Stimulated activated CD8-positive, alpha-beta memory T cell treated with anti-CD3 and anti-CD28 coated beads, Interleukin-4, amount 100 ng/mL, for 4 hours (primary cell): ENCODE measurements at places on chromosomes 2 and 18.

- no peak for DNase-seq
These were observed 34.8 kb upstream of the KCNF1 start for GRCh38 chr2:10876963-10877362.

DNA sequence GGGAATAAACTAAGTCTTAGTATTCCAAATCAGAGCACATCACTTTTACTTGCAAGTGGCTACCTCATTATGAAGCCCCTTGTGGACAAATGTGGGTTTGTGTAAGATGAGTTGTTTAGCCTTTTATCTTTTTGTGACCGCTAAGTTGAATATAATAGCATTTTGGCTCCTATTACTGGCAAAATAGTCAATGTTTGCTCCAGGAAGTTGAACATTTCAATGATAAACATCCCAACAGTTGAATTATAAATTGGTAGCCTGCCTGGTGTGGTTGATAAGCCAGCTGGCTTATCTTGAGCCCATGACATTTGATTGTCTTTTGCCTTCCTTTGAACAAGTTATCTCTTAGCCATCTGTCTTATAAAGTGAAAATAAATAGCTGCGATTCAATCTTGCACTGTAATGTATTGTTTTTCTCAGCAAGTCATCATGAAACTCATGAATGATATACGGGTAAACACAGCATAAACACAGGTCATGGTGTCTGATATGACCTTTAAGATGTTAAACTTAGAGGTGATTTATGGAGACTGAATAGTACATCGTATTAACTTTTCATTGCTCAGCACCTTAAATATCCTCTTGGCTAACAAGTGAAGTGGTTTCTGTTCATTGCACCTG is 338.4 kb downstream of the SOCS6 start:
- no peak for DNase-seq

DNA sequence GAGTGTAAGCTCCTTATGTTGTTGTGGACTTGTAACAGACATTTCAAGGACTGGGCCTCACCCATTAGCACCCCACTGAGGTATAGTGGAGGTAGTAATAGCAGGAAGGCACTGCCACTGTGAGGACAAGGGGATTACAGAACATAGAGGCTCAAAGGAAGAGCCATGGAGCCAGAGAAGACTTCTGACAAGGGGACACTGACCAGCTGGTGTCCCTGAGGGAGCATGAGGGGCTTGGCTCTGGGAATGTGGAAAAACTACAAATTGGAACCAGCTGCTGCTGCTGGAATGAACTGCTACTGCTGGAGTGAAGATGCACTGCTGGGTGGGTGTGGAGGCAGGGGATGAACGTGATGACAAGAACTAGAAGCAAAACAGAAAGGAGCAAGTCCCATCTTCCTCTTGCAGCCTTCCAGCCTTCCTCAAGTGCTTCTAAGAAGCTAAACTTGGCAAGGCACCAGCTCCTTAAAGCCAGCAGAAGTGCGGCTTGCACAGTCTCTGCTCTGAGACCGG is 167.3 kb upstream of the NOSTRIN start:
- no peak for DNase-seq

- no peak for DNase-seq
These were observed 51.4 kb upstream of the SPRED2 start for GRCh38 chr2:65483763-65484162.

GRCh38 chr2:32516567-32516966 is 111.3 kb upstream of the TTC27 start:
- DNase-seq = no peak
